ENCODE measurements at places on chromosomes 11 and 22. TPM values are rescaled to one million over a fixed set of nuclear protein-coding genes. Genes with fewer than 3 reads are reported as not detected.

- no peak for DNase-seq
Measured at GRCh38 chr11:18304745-18305144, 17.2 kb downstream of the HPS5 start.

- DNase-seq: no peak
Measured at GRCh38 chr22:37133304-37134018, 16.3 kb downstream of the IL2RB start.

GRCh38 chr11:88656283-88656682 lies 318.7 kb upstream of the CTSC start:
- no peak for DNase-seq

- DNase-seq: no peak
Measured at GRCh38 chr11:30346068-30346688, 23.3 kb downstream of the ARL14EP start.

Gene SERHL2
- 4.4 TPM for total RNA-seq

Gene SLC37A2
- total RNA-seq: 22.6 TPM

Gene IL18
- 48.6 TPM for total RNA-seq

Gene CECR2
- total RNA-seq: 0.98 TPM

Gene OAF
- total RNA-seq: 56.7 TPM

All from vagina (tissue), 2 donors.